ENCODE measurements at places on chromosomes 12 and 14.
A peak's percentile ranks its signal among the peaks of the same experiment; 100 is the strongest.

DNA sequence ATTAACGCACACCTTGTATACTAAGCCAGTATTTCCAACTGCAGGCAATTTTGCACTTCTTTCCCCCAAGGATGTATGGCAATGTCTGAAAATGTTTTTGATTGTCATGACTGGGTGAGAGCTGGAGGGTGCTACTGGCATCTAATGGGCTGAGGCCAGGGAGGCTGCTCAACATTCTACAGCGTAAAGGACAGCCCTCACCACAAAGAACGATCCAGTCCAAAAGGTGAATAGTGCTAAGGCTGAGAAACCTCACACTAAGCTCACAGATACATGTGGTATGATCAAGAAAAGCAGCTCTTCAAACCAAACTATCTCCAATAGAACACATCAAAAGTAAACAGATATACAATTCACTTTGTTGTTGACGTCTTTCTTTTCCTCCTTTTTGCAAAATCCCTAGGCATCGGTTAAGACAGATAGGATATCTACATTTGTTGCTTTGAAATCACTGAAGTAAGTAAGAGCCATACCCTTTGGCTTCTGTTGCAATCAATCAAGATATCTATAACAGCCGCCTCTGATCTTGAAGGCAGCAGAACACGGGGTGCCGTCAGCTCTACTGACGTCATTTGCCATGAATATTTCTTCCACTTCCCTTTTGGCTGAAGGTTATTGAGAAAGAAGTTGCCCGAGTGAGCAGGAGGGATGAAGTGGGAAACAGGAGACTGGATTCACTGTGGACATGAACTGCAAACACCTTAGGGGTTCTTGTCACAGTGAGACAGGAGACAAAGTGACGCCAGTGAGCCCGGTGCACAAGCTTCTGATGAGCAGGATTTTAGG is 218.3 kb downstream of the FOXN3 start:
- no peak for DNase-seq

DNA sequence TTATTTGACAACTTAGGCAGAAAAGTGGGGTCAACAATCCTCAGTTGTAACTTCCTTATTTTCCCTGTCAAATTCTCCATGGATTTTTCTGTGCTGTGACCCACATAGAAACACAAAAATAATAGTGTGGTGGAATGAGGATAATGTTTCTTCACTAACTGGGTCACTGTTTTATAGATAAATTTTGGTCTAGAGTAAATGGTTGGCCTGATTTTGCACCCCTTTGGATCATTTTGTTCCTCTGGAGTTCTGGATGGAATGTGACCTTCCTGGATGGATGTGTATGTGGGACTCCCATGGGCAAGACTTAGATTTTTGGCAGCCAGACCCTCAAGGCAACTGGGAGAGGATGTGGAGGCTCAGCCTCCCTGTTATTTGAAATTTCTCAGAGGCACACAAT is 52.7 kb upstream of the RNU6-8 start:
- DNase-seq, result no peak

GRCh38 chr12:97283297-97283696 is 179.3 kb upstream of the RMST start:
- no peak for DNase-seq

- DNase-seq, result no peak
These were observed 43.5 kb downstream of the SCARB1 start for GRCh38 chr12:124820199-124820598.

GRCh38 chr12:115916910-115917668 is 360.4 kb downstream of the MED13L start:
- peak; percentile 78 for DNase-seq

GRCh38 chr12:45168976-45169375 is 46.9 kb upstream of the ANO6 start:
- DNase-seq, result no peak

GRCh38 chr12:65894088-65894487 is 69.8 kb downstream of the HMGA2 start:
- DNase-seq, result no peak

GRCh38 chr12:51863363-51863932 is 14.9 kb upstream of the FIGNL2 start:
- DNase-seq, result no peak

DNA sequence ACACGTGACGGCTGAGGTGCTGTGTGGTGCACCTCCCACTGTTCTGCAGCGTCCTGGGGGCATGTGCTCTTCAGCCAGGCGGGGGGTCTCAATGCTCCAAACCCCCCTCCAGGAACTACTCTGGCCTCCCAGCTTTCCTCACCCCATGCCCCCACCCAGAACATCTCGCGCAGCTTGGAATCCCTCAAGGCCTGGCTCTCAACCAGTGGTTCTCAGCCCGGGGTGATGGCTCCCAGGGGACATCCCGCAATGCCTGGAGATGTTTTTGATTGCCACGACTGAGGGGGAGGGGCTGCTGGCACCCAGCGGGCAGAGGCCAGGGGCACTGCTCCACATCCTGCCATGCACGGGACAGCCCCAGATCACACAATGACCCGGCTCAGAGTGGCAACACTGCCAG is 78.9 kb upstream of the DICER1 start:
- DNase-seq, result no peak

DNA sequence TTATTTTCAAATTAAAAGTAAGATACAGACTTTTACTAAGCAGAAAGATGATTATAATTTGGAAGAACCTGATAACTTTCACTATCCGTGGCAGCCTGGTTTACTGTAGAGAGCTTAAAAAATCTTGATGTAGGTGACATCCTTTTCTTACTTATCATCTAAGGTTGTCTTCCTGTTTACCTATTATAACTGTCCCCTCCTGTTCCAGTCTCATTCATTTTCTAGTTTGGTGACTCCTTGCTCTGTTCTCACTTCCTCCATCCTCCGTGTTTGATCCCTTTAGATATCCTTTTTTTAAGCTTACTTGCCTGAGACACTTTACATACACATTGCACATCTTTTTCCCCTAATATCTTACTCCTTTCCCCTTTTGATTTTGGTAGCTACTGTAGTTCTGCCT is 27.5 kb downstream of the CCDC91 start:
- no peak for DNase-seq

GRCh38 chr12:111798182-111798581 is 31.4 kb downstream of the ALDH2 start:
- DNase-seq, result no peak

- DNase-seq, result no peak
These were observed 65.2 kb downstream of the WIF1 start for GRCh38 chr12:65055859-65056258.

DNA sequence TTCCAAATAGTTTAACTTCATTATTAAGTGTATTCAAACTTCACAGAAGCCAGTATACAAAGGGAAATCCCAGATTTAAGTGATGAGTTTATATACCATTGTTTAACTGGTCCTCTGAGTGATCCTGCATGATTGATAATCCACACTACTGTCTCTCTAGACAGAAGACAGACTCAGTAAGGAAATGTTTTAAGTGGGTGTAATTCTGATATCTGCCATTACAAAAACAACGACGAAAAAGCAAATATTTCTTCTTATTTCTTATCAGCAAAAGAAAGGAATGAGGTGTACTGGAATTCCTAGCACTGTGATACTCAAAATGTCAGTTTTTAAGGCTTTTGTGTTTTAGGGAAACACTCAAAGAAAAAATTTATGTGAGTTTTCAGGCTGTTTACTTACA is 127.5 kb downstream of the GPHN start:
- DNase-seq, result no peak

GRCh38 chr12:19994968-19995367 is 373.4 kb upstream of the PDE3A start:
- DNase-seq, result no peak

DNA sequence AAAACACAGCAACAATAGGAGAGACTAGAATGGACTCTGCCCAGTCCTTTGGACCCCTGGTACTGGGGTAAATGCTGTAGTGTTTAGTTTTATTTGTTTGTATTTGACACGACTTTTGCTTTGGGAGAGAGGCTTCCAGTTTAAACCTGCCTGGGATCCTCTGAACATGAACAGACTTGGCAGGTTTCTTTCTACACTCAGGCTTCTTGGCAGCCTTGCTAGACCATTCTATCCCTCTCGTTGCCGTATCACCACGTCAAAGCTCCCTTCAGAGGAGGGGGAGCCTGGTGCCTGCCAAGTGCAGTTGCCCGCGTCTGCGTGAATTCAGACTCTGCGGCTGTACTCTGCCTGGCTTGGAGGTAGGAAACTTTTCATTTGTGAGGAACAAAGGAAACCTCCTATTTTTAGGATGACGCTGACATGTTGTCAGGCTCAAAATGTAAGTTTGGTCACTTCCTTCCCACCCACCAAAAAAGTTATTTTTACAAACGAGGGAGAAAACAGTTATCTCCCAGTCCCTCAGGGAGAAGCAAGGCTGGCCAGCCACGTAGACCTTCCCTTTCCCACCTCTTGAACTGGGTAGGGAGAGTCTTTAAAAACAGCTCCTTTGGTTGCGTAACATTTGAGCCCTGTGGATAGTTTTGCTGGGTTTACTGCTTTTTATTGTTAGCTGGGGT is 25.9 kb downstream of the CD9 start:
- DNase-seq, result peak; percentile 68

DNA sequence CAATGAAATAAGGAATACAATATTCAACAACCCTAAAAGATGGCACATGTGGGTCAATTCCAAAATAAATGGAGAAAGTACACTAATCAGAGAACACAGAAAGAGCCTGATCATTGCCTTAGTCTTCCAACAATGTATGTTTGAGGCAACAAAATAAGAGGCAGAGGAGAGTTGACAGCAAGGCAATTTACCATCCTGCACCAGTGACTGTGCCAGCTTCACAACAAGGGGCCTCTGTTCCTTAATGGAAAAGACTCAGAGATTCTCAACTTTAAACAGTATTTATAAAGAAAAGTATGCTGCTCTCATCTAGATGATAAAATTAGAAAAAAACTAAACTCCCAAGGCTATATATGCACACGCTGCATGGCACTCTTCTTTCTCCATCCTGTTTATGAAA is 25.9 kb downstream of the EPS8 start:
- DNase-seq, result no peak

- no peak for DNase-seq
These were observed 630 bp downstream of the NELL2 start for GRCh38 chr12:44875417-44875953.

DNA sequence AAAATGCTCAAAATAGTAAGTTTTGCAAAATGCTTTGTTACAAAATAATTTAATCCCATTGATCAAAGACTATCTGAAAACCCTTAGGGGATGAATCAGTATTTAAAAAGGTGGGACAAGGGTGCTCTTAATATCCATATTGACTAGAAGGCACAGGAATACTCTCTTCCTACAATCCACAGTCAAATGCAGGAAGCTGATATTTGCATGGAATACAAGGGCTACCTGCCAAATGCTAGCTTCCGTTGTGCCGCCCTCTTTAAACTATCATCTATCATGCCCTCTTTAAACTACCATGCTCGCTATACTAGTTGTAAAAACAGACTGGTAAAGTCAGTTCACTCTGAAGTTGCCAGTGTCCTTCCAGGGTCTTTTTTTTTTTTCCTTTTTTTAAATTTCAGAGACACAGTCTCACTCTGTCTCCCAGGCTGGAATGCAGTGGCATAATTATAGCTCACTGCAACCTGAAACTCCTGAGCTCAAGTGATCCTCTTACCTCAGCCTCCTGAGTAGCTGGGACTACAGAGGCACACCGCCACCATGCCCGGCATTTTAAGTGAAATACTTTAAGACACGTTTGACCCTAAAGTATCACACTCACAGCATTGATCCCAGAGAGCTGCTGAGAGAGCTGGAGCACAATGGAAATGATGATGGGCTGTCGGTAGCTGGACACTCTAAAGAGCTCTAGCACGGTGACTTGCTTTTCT is 6.7 kb downstream of the SLC2A3 start:
- DNase-seq, result no peak

DNA sequence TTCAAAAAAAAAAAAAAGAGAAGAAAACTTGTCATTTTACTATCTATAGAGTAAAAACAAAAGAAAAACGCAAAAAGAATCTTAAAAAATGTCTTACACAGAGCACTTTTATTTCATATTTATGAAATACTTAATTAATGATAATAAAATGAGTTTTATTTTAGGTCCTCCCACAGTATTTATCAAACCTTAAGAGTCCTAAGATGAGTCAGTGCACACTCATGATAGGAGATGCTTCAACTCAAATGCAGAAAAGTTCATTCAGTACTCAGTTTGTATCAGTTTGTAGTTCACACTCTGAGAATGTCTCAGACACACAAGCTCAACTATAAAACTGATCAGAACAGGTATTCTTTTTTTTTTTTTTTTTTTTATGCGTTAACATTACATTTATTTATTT is 41.7 kb downstream of the TRIM9 start:
- no peak for DNase-seq

DNA sequence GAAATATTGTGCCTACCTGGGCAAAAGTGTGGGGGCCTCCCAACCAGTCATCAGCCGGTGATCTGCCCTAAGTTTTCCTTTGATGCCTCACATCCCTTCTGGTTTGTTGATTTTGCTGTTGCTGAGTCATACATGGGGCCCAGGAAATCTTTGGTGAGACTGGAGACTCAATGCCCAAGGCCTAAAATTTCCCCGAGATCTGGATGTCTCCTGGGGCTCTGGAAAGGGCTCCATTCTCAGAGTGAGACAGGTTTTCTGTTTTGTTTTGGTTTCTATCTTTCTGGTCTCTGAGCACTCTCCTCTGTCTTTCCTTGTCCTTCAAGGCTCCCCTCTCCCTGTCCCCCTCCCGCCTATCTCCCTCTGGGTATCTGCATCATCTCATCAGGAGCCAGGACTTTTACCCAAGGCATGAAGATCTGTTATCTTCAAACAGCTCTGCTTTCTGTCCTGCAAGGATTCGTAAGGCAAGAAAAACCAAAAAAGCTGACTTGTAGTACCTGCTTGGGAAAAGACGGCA is 152.8 kb upstream of the MAX start:
- no peak for DNase-seq

DNA sequence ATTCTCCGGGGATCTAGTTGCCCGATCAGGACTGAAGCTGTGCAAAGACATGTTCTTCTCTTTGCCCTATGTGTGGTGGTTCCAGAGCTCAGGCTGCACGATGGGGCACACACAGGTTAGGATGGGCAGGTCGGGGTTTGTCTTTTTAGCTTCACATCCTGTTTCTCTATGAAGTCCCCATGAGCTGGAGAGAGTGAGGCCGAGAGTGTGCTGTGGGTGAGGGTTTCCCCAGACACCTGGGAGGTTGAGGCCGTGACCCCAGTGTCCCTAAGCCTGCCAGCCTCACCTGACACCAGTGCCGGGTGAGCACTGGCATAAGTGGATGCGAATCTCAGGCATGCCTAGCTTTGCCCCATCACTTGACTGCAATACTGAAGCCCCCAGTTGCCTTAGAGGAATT is 32.9 kb upstream of the IGF1 start:
- DNase-seq, result no peak

- DNase-seq, result no peak
These were observed 909 bp upstream of the ETFBKMT start for GRCh38 chr12:31658471-31659086.

All from colonic mucosa (tissue), 4 donors.